CD4-positive, alpha-beta memory T cell (primary cell): ENCODE measurements at places on chromosomes 11 and 22. TPM values are rescaled to one million over a fixed set of nuclear protein-coding genes. Genes with fewer than 3 reads are reported as not detected.

DNA sequence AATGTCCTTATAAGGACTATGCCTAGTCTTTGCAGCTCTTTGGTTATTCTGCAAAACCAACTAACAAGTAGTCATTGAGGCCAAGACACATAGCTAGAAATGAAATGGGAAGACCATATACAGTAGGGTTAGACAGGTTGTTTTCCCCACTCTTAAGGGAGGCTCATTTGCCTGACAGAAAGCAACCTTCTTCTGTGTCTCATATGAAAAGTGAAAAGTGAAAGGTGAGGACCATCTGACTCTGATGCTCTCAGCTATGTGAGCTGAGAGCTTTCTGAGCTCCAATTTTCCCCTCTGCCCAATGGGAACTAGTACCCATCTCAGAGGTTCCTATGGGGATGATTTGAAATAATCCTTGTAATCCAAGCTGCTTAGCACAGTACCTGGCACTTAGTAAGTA, 142.0 kb upstream of the BDNF start:
- no peak overlapping the region for H3K4me3 ChIP-seq
- no peaks in the 10 kb centered on the region for H3K36me3 ChIP-seq
- no peaks in the 10 kb centered on the region for H3K27me3 ChIP-seq
- H3K4me1 ChIP-seq, result no peaks in the 10 kb centered on the region
- DNase-seq, result no peak

- H3K27me3 ChIP-seq, result no peaks in the 10 kb centered on the region
- H3K27ac ChIP-seq, result no peak overlapping the region
- no peaks in the 10 kb centered on the region for H3K36me3 ChIP-seq
- no peak for DNase-seq
- H3K4me3 ChIP-seq, result no peak overlapping the region
Observed at GRCh38 chr11:13881226-13881905, 81.2 kb upstream of the SPON1 start.

DNA sequence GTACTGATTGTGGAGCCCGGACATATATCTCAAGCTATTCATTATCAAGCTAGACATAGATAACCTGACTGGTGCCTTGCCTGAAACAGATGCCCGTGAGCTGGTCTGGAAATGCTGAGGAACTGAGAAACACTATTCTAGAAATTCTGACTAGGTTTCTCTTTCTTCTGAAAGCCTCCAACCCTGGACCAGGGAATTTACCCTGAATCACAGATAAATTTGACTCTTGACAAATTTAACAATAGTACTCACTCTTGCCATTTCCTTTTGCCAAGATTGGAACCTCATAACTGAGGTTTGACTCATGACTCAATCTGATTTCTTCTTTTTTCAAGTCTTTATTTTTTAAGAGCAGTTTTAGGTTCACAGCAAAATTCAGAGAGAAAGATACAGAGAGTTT, 189.6 kb upstream of the SYN3 start:
- H3K4me3 ChIP-seq, result no peak overlapping the region
- H3K36me3 ChIP-seq, result no peaks in the 10 kb centered on the region
- no peak for DNase-seq
- H3K27ac ChIP-seq, result no peak overlapping the region
- H3K4me1 ChIP-seq, result no peaks in the 10 kb centered on the region

DNA sequence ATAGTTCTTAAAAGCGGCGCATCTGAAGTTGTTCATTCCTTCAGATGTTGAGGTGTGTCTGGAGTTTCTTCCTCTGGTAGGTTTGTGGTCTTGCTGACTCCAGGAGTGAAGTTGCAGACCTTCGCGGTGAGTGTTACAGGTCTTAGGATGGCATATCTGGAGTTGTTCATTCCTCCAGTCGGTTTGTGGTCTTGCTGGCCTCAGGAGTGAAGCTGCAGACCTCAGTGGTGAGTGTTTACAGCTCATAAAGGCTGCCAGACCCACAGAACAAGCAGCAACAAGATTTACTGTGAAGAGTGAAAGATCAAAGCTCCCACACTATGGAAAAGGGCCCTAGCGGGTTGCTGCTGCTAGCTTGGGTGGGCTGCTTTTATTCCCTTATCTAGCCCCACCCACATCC, 201.7 kb upstream of the PDGFD start:
- no peak overlapping the region for H3K4me3 ChIP-seq
- no peaks in the 10 kb centered on the region for H3K36me3 ChIP-seq
- no peaks in the 10 kb centered on the region for H3K27me3 ChIP-seq
- no peaks in the 10 kb centered on the region for H3K4me1 ChIP-seq

DNA sequence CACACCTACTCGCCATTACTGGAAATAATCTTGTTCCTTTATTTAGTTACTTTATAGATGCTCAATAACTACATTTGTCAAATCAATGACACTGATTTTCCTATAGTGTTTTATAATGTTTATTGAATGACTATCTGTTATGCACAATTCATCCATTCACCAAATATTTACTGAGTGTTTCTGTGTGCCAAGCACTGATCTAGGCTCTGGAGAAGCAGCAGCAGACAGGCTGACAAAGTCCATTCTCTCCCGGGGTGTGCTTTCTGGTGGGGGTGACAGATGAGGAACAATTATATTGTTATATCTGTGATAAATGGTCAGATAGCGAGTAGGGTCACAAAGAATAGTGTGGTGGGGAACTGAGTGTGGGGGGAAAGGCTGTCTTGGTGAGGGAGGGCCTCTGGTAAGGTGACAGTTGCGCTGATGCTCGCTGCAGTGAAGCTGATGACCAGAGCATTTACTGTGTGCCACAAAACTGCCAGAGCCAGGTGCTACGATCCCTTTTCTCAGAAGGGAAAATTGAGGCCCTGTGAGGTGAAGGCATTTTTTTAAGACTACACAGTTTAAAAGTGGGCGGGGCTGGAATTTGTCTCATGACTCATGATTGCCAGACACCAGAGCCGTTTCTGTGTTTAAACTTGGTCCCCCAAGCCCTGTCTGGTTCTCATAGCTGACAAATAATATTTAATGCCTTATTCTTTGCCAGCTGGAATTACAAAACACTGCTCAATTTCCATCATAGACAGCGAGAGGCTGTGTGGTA, 10.2 kb downstream of the PACS1 start:
- H3K4me1 ChIP-seq, result peaks cover 92% of the 10 kb centered on the region
- no peaks in the 10 kb centered on the region for H3K27me3 ChIP-seq
- H3K27ac ChIP-seq, result peak overlapping the region; percentile 66
- H3K4me3 ChIP-seq, result peak overlapping the region; percentile 31
- peaks cover 8% of the 10 kb centered on the region for H3K36me3 ChIP-seq
- peak; percentile 54 for DNase-seq

GRCh38 chr11:17259519-17259918, 17.0 kb upstream of the NUCB2 start:
- no peaks in the 10 kb centered on the region for H3K36me3 ChIP-seq
- H3K4me1 ChIP-seq, result no peaks in the 10 kb centered on the region
- H3K4me3 ChIP-seq, result no peak overlapping the region
- no peaks in the 10 kb centered on the region for H3K27me3 ChIP-seq
- H3K27ac ChIP-seq, result no peak overlapping the region
- DNase-seq, result no peak

GRCh38 chr11:35540526-35540925, 15.1 kb upstream of the PAMR1 start:
- H3K4me3 ChIP-seq, result no peak overlapping the region
- H3K36me3 ChIP-seq, result no peaks in the 10 kb centered on the region
- no peak overlapping the region for H3K27ac ChIP-seq
- H3K27me3 ChIP-seq, result no peaks in the 10 kb centered on the region
- no peak for DNase-seq

DNA sequence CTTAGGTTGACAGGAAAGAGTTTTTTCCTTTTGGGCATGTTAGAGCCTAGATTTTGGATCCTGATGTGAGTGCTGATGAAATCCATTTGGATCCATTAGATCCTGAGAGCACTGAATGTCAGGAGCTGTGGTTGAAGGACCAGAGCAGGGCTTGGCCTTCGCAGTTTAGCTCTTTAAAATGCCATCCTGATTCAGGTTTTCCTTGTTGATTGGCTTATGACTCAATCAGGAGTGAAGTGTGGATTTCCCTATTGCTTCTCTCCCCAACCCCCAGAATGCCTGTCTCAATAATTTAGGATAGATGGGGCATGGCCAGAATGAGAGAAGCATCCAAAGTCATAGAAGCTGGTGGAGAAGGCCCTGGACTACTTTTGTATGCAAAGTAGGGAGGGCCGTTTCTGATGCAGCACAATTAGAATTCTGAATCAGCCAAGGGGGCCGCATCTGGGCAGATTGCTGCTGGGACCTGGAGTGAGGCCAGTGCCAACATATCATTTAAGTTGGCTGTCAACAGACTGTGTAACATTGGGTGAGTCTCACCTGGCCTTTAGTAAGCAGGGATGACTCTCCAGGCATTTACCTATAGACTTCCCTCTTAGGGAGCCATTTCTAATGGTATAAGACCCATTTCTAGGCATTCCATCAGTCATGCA, 80.5 kb downstream of the TEAD1 start:
- H3K36me3 ChIP-seq, result no peaks in the 10 kb centered on the region
- no peak overlapping the region for H3K27ac ChIP-seq
- H3K27me3 ChIP-seq, result no peaks in the 10 kb centered on the region
- no peaks in the 10 kb centered on the region for H3K4me1 ChIP-seq
- no peak overlapping the region for H3K4me3 ChIP-seq
- no peak for DNase-seq

DNA sequence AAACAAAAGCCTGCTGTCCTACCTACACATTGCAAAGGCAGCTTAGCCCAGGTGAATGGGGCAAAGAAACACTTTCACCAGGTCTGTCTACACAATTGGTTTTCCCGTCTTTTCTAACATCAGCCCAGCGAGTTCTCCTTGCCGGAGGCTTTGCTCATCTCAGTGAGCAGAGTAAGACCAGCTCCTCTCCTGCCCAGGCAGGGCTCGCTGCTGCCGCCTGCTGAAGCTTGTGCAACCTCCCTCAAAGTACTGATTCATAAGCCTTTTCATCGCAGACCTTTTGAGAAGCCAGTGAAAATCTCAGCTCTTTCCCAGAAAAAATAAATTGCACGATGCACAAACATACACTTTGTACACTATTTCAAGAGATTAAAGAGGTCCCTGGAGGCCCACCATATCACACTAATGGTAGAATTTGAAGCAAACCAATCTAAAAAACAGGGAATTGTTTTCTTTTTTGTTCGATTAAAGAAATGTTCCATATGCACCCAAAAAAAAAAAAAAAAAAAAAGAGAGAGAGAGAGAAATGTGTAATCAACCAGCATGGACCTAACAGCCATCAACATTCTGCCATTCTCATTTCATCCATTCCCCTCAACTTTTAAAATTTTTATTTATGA, 328.1 kb upstream of the MPPED2 start:
- DNase-seq, result no peak
- H3K27me3 ChIP-seq, result no peaks in the 10 kb centered on the region
- no peak overlapping the region for H3K4me3 ChIP-seq
- H3K36me3 ChIP-seq, result no peaks in the 10 kb centered on the region
- no peak overlapping the region for H3K27ac ChIP-seq
- H3K4me1 ChIP-seq, result no peaks in the 10 kb centered on the region

DNA sequence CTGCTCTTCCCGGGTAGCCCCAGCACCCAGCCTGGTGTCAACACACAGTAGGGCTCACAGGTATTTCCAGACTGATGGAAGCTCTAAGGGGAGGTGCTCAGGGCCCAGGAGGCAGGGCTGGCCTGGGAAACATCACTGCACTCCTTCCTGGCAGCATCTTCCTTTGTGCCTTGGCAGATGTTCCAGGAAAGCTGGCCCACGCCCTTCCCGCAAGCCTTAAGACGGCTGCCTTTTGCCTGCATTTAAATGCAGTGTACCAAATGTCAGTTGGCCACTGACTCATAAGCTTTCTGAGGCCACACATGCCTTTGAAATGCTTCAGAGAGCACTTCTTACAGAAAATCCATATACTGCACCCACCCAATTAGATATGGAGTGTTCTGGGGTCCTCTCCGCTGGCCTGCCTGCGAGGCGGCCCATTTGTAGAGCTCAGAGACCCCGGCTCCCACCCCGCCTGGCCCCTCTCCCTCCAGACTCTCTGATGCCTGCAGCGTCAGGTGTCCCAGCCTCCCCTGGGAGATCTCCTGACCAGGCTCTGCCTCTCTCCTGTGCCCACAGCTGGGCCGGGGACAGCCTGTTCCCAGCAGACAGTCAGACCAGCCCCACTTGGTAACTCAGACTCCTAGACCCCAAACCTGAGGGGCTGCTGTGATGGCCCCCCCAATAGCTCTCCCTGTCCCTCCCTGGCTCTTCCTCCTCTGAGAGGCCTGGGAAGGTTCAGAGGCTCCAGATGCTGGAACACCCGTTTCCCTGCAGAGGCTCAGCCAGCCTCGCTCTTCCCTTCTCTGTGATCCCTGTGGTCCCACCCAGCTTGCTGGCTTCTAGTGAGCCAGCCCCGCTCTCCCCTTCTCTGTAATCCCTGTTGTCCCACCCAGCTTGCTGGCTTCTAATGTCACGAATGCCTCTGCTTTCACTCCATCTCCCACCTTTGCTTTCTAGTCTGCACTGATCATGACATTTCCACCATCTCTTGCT, 47.6 kb upstream of the THY1 start:
- no peaks in the 10 kb centered on the region for H3K36me3 ChIP-seq
- no peak for DNase-seq
- no peaks in the 10 kb centered on the region for H3K27me3 ChIP-seq
- H3K4me3 ChIP-seq, result no peak overlapping the region
- H3K27ac ChIP-seq, result no peak overlapping the region
- no peaks in the 10 kb centered on the region for H3K4me1 ChIP-seq

DNA sequence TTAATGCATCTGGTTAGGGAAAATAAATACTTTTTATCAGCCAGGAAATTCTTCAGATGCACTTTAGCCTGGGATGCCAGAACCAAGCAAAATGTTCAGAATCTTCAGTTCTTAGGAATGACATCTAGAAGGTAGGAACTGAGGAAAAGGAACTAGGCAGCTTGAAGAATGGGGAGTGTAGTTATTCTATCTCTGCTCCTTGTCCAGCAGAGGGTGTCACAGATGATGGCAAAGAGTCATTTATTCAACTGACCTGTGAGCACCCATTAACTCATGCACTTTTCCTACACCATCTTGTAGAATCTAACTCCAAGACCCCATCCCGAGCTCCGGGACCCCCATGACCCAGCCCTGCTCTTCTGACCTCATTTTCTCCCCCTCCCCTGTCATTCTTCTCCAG, 122.1 kb upstream of the ISX start:
- H3K27me3 ChIP-seq, result no peaks in the 10 kb centered on the region
- no peaks in the 10 kb centered on the region for H3K36me3 ChIP-seq
- no peaks in the 10 kb centered on the region for H3K4me1 ChIP-seq
- H3K4me3 ChIP-seq, result no peak overlapping the region
- no peak overlapping the region for H3K27ac ChIP-seq

GRCh38 chr22:28939394-28939793, 56.0 kb downstream of the ZNRF3 start:
- H3K36me3 ChIP-seq, result no peaks in the 10 kb centered on the region
- no peaks in the 10 kb centered on the region for H3K4me1 ChIP-seq
- no peak overlapping the region for H3K4me3 ChIP-seq
- DNase-seq, result no peak
- no peaks in the 10 kb centered on the region for H3K27me3 ChIP-seq
- H3K27ac ChIP-seq, result no peak overlapping the region

- peaks cover 3% of the 10 kb centered on the region for H3K36me3 ChIP-seq
- no peak overlapping the region for H3K4me3 ChIP-seq
- DNase-seq, result no peak
Observed at GRCh38 chr22:19845054-19845722, 9.5 kb downstream of the GNB1L start.

Gene P4HA3
- not detected for total RNA-seq

Gene SELENOH
- 102 TPM for total RNA-seq

Gene DBX1
- not detected for total RNA-seq

Gene UBQLN3
- total RNA-seq, result not detected

Gene APOBEC3G
- total RNA-seq, result 44.5 TPM

Gene MS4A15
- total RNA-seq, result not detected
